Prostate gland (tissue), 2 donors: ENCODE measurements at places on chromosomes 16 and 17.
A peak's percentile ranks its signal among the peaks of the same experiment; 100 is the strongest.

DNA sequence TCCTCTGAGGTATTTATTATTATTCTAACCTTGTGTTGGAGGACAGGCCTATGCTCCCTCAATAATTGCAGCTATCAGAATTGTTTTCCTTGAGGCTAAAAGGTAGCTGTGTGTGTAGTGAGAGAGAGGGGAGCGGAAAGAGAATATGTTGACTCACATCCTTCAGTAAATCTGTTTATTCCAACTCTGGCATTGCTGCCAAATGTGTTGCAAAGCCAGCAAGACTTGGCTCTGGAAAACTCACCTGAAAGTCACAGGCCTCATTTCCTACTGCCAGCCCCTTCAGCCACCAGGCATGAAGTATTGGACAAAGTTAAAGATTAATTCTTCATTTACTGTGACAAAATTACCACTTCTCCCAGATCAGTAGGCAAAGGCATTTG is 9.6 kb downstream of the CA10 start:
- peak; percentile 60 for DNase-seq

GRCh38 chr17:77324227-77324626 is 183.5 kb downstream of the SEC14L1 start:
- no peak for DNase-seq

GRCh38 chr16:84552135-84552534 is 47.7 kb upstream of the MEAK7 start:
- DNase-seq, result no peak

- DNase-seq, result no peak
Measured at GRCh38 chr17:82623707-82624106, 24.5 kb downstream of the WDR45B start.

DNA sequence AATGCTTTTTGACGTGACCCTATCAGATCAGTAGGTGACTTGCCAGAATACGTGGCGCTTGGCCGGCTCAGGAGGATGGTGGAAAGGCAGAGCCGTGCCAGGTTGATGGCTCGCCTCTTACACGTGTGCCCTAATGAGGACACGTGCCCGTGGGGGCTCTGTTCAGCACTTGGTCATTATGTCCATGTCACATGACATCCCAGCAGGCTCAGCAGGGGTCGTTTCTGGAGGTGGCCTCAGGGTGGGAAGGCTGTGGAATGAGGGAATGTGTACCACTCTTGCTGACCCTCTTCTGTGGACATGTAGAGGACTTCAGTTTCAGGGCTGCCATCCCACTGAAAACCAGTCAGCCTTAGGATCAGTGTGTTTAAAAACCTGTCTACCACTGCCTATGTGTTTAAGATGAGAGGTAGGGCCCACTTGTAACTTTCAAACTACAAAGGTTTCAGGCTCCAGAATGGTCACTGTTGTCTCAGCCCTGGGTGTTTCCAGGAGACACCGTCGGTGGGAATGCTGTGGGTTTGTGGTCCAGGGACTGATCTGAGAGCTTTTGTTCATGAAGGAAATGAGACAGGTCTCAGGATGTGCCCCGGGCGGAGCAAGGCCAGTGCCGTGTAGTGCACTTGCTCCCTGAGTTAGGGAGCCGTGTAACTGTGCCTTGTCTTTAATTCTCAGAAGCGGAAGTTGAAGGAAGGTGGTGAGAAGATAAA is 12.1 kb downstream of the UBN1 start:
- no peak for DNase-seq

- no peak for DNase-seq
Measured at GRCh38 chr17:50274142-50274896, at the start of gene TMEM92. Gene TMEM92, plus strand, starts transcription at chr17:50274466. Its CDS starts 36 bp downstream, at chr17:50274502.

DNA sequence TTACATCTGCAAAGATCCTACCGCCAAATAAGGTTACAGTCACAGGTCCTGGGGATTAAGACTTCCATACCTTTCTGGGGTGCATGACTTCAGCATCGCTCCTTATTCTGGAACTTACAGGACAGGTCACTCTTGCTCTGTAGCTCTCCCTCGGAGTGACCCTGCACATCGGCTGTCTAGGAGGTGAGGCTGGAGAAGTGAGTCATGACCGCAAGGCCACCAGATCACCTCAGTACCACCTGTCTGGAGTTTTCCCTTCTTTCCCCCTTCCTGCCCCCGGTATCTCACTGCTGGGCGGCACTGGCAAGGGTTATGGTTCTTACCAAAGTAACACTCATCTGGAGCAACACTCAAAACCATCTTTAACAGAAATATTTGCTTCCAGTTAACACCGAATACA is 374.8 kb downstream of the SLC39A11 start:
- DNase-seq, result no peak

DNA sequence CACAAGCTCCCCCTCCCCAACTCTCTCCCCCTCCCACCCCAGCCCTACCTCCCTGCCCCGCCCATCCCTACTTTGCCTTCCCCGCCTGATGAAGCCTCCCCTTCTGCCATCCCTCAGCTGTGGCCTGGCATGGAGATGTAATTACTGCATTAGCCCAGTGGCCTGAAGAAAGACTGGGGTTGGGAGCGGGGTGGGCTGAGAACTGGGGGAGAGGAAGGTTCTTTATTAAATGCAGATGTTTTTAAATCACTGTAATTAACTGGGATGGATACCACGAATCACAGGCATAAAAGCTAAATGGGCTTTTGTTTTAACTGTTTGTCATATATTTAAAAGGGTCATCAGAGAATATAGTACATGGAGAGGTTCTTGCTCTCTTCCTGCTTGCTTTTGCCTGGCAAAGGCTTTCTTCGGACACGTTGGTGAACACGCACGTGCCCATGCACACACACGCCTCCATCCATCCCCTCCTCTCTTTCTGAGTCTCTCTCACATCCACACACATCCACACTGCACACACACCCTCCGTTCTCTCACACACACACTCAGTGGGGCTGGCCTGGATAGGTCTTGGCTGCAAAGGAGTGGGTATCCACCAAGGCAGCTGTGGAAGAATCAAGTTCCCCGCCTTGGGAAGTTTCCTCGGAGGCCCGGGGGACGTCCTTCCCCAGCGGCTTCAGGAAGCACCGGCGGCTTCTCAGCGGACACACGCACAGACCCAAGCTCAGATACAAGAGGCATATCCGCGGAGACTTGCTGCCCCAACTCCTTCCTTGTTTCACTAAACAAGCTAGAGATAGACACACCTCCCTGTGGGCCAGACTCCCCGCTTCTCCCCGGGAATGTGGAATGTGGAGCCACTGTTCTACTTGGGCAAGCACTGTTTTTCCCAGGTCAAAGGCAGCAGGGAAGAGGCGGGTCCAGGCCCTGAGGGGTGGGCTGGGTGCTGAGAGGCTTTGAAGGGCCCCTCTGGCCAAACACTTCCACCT is 27.4 kb upstream of the TNRC6C start:
- no peak for DNase-seq

- DNase-seq, result no peak
Measured at GRCh38 chr16:56738221-56738620, 8.3 kb downstream of the NUP93 start.

- DNase-seq, result no peak
Measured at GRCh38 chr17:4358154-4358553, 8.3 kb downstream of the UBE2G1 start.

- DNase-seq, result no peak
Measured at GRCh38 chr17:78664476-78665386, 87.5 kb upstream of the DNAH17 start.

DNA sequence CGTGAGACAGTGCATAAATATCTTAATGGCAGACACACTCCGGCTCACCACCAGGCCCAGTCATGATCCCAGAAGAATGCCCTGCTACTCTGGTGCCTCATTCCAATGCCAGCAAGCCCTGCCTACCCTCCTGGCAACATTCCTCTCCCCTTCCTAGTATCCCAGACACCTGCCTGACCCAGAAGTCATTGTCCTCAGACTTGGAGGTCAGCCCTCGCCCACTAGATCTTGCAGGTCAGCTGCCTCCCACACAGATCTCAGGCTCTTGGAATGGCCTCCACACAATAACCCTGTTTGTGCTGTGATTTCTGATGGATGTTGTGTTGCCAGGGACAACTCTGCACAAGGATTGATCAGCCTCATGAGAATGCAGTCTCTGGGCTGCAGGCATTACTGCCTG is 1.8 kb upstream of the TEX2 start:
- no peak for DNase-seq

DNA sequence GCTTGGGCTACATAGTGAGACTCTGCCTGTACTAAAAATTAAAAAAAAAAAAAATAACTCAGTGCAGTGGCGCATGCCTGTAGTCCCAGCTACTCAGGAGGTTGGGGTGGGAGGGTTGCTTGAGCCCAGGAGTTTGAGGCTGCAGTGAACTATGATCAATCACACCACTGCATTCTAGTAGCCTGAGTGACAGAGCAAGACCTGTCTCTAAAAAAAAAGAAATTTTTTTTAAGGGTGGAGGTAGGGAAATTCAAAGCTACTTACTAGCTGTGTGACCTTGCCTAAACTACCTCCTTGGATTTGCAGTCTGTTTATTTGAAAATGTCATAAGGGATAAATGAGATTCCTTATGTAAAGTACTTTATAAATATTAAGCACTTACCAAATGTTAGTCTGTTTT is 3.4 kb upstream of the SMPD3 start:
- no peak for DNase-seq

GRCh38 chr17:11637796-11638195 is 39.5 kb downstream of the DNAH9 start:
- DNase-seq, result no peak

GRCh38 chr16:17339764-17340541 is 130.8 kb downstream of the XYLT1 start:
- DNase-seq, result no peak

DNA sequence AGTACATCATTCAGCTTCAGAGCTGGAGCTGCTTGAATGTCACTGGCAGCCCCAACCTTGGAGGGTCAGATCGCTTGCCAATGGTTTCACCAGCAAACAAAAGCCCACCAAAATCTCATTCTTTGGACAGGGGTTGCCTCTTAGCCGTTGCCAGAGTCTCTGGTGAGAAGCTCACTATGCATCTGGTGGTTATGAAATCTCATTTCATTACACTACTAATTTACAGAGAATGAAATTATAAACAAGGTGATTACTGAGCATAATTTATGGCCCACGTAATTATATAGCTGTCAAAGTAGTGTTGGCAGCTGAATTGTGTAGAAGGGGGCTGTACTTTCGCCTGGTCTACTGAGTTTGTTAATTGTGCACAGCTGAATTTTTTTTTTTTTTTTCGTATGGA is 688.9 kb upstream of the KIF2B start:
- no peak for DNase-seq

DNA sequence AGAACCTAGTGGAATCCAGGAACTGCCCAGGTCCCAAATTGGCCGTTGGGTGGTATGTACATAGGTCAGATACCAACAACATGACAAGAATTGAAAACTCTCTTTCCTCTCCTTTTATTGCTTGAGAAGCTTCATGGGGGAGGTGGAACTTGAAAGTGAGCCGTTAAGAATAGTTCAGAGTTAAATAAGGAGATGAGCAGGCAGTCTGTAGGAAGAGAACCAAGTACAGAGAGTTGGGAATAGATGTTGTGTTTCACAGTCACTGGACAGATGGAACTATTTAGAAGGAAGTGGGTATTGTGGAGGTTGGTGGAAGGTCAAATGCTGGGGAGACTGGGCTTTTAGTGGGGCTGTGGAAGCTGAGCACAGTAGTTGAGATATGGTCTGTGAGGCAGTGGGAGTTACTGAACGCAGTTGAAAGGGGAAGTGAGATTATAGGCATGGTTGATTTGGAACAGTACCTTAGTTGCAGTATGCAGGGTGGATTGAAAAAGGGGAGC is 26.4 kb downstream of the ARHGAP44 start:
- no peak for DNase-seq

GRCh38 chr16:21097151-21097550 is 53.5 kb downstream of the DNAH3 start:
- DNase-seq, result no peak

GRCh38 chr17:13755851-13756250 is 154.1 kb upstream of the HS3ST3A1 start:
- no peak for DNase-seq

GRCh38 chr17:55655777-55656176 is 66.9 kb downstream of the TMEM100 start:
- DNase-seq, result no peak
